Activated naive CD4-positive, alpha-beta T cell (primary cell): ENCODE measurements at places on chromosomes 5 and 9.

DNA sequence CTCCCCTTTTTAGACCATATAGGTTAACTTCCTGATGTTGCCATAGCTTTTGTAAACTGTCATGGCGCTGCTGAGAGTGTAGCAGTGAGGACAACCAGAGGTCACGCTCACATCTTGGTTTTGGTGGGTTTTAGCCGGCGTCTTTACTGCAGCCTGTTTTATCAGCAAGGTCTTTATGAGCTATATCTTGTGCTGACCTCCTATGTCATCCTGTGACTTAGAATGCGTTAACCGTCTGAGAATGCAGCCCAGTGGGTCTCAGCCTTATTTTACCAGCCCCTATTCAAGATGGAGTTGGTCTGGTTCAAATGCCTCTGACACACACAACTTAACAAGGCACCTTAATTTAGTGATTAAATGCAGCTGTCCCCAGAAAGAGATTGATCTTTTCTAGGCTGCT is 23.9 kb upstream of the KDM4C start:
- no peak for DNase-seq

DNA sequence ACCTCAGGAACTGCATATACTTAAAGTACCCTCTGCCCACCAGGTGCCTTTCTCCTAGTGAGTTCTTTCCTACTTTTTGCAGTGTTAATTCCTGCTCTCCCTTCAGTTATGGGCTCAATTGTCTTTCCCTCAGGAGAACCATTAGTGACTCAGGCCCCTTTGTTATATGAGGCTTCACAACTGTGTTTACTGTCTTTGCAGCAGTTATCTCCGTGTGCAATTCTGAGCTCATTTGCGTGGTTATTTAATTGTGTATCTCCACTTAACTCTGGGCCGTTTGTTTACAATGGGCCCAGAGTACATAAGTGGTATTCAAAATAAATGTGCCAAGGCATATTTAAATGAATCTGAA is 9.6 kb downstream of the FBXO38 start:
- DNase-seq: no peak

DNA sequence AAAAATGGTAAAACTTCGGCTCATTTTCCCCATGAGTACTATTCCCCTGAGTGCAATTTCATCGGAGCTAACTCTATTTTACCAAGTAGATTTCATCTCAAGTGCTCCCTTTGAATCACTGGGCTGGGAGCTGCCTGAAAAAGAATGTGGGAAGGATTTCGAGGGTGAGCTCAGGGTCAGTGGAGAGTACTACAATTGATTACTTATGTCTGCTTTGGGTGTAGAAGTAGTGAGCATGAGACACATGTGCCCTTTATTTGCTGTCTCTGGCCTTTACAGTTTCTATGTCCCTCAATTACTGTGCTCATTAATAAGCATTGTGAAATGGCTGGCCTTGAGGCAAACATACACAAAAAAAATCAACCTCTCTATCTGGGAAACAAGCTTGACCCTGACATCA is 172.7 kb upstream of the RFX3 start:
- DNase-seq: no peak

- no peak for DNase-seq
Measured at GRCh38 chr5:2302169-2302568, 419.4 kb upstream of the IRX4 start.

DNA sequence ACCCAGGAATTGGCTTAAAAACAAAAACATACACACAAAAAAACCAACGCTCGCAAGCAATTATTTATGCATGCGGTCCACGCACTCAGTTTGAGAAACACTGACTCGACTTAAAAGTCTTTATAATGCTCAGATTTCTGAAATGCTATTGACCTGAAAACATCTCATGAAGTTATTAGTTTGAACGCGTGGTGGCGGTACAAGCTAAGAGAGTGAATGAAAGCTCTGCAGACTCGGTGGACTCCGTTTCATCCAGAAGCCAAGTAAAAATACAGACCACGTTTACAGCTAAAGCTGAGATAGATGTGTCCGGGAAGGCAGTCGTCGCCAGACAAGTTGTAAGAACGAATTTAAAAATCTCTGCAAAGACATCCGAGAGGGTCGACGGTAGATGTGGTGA is at the start of gene PCDHB6:
PCDHB6 (plus strand) TSS at position 246 of the 400 bp plus-strand sequence. CDS start 201 bp downstream, outside the sequence.
- no peak for DNase-seq

DNA sequence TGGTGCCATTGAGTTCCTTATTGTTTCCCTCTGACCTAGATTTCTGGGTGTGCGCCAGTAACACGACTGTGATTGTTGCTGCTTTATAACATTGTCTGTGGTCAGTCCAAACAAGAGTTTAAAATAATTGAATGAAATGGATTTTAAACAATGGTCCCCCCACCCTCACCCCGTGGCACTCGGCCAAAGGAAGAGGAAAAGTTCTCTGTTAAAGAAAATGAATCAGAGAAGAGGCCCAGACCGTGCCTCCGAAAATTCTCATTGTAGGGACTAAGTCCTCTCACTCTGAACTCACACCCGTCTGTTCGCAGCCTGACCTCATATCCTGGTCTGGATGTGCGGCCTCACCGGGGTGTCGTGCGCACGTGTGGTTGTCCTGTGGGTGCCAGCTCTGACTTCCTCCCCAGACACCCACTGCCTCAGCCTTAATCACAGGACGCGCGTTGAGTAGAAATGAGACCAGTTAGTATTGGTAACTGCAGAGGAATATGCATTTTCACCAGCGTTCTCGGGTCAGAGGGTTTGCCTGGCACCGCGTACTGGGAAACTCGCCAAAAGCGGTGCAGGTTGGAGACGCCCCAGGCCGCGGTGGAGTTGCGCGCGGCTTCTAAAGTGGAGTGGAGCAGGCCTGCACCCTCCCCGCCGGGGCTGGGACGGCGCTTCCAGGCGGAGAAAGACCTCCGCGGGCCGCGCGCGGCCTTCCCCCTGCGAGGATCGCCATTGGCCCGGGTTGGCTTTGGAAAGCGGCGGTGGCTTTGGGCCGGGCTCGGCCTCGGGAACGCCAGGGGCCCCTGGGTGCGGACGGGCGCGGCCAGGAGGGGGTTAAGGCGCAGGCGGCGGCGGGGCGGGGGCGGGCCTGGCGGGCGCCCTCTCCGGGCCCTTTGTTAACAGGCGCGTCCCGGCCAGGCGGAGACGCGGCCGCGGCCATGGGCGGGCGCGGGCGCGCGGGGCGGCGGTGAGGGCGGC is at the start of gene ABL1:
ABL1 (plus strand) TSS at position 884 of the 966 bp plus-strand sequence. CDS start 193 bp downstream, outside the sequence.
- DNase-seq: peak; percentile 35
